ENCODE measurements at places on chromosomes 4 and X.

- no peak for DNase-seq
Measured at GRCh38 chr4:1031956-1032795, 20.8 kb downstream of the FGFRL1 start.

- DNase-seq, result no peak
Measured at GRCh38 chr4:111127841-111128240, 505.0 kb upstream of the PITX2 start.

DNA sequence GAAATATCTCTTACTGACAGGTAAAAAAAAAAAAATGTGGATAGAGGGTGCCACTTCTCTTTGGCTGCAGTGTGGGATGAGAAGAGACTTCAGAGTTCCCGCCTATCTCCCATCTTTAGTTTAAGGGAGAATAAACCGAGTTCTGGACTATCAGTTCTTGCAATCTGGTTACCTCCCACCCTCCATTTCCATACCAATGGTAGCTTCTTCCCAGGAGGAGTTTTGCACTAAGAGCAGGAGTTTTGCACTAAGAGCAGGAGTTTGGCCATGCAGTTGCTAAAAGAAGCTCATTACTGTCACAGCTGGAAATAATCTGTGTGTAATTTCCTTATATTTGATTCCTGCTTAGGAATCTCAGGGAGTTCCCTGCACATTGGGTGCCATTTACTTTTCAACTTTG is 10.8 kb upstream of the GUCY1B1 start:
- no peak for DNase-seq

DNA sequence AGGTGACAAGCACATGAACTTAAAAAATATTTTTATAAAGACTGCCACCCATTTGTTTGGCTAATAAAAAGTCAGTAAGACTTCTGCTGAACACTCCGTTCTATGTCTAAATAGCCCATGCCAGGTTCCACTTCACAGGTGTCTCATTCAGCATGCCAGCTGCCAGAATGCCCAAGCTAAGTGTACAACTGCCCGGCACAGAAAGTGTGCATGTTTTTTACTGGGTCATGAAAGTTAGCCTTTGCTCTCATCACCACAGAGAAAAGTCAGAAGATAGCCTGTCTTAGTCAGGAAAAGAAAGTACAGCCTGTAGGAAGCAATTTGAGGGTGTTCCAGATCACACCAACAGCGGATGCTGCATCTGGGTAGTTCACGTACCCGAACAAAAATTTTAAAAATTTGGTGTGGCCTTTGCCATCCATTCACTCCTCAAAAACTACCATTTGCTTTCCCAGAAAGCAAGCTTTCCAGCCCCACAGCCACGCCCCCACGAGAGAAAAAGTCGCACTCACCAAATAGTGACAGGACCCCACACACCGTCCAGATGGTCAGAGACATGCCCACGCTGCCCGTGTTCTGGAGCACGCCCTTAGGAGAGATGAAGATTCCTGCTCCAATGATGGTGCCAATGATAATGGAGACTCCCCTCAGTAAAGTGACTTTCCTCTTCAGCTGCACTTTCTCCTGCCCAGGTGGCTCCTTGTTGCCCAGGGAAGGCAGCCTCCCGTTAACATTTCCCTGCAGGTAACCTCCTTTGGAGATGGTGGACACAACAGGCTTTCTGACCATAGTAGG is 671 bp downstream of the SLC7A11 start:
- no peak for DNase-seq

GRCh38 chrX:13188731-13189309 is 131.0 kb downstream of the ATXN3L start:
- DNase-seq, result no peak

GRCh38 chrX:1212532-1212931 is at the start of gene CRLF2:
CRLF2 (minus strand) TSS chrX:1212649; CDS start chrX:1212634, 15 bp downstream.
- DNase-seq, result no peak

GRCh38 chrX:36241397-36241796 is 321.9 kb downstream of the CFAP47 start:
- DNase-seq, result no peak

DNA sequence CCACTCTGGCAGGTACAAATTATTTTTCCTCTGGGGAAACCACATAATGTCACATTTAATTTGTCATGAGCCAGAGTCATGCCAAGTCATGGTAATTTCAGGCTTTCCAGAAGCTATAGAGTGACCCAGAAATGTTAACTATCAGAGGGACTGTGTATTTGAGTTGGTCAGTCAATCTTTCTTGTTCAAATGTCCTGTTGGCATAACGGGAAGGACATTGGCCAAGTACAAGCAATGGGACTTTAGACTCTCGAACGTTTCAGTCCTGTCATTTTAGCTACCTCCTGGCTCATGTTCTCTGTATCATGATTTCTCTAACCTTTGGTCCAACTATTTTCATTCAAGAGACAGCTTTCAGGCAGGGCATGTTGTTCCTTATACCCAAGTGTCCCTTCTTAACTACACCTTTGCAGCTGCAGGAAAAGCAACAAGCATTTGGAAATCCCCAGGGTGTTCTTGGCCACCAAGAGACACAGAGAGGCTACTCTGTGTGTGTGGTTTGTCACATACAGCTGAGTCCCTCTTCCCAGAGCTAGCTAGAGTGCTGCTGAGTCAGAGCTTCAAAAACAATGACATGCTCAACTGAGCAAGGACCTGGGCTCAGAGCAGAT is 142.6 kb downstream of the EGF start:
- no peak for DNase-seq

- DNase-seq, result no peak
Measured at GRCh38 chr4:40520533-40520932, 109.1 kb downstream of the RBM47 start.

DNA sequence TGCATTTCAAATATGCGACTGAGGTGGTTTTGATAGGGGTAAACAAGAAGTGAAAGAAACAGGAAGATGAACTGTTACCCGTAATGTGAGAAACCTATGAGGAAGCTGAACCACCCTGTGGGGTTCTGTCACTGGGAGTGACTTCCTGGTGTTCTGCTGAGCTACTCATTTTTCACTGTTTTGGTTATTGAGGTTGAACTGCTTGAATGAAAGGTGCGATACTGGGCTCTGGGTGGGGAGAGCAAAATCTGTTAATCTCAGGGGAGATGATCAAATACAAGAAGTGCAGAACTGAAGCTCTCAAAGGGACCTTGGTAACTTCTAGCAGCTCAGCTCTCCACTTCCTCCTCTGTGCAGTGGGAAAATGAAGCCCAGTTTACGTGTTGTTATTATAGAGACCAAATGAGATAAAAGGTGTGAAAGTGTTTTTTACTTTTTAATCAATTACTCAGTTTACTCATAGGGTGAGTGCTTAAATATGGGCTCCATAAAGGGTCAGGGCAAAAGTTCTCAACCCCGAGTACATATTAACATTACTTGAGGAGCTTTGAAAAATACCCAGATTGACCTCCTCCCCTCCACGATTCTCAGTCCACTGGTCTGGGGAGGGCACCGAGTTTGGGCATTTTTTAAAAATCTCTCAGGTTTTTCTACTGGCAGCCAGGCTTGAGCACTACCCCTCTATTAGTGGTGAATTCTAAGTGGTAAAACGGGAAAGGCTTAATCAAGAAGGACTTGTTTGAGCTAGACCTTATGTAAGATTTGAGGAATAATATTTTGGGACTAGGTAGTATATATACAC is 66.7 kb downstream of the COQ2 start:
- no peak for DNase-seq

DNA sequence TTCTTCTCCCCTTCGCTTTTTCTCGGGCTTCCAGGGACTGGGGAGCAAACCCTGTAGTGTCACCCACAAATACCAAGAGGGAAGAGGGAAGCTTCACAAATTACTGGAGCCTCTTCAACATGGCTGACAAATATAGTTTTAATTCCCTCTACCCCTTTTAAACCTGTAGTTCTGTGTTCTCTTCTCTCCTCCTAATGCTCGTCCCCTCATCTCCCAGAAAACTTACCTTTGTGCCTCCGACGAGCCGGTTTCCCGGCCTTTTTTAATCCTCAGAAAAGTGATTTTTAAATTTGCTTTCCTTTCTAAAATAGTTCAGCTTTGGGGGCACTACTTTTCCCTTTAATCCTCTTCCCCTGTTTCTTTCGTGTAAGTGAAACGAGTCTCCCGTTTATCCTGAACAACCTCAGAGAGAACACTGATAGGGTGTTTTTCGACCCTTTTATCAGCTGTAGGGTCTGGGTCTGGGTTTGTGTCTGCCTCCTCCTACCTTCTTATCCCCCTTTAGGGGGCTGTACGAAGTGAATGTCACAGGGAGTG is 408 bp downstream of the TET2 start:
- no peak for DNase-seq

GRCh38 chr4:188266386-188266785 is 127.1 kb downstream of the TRIML1 start:
- no peak for DNase-seq

GRCh38 chr4:188984518-188984917 is 845.3 kb downstream of the TRIML1 start:
- no peak for DNase-seq

GRCh38 chr4:107603430-107603829 is 116.6 kb downstream of the PAPSS1 start:
- no peak for DNase-seq

DNA sequence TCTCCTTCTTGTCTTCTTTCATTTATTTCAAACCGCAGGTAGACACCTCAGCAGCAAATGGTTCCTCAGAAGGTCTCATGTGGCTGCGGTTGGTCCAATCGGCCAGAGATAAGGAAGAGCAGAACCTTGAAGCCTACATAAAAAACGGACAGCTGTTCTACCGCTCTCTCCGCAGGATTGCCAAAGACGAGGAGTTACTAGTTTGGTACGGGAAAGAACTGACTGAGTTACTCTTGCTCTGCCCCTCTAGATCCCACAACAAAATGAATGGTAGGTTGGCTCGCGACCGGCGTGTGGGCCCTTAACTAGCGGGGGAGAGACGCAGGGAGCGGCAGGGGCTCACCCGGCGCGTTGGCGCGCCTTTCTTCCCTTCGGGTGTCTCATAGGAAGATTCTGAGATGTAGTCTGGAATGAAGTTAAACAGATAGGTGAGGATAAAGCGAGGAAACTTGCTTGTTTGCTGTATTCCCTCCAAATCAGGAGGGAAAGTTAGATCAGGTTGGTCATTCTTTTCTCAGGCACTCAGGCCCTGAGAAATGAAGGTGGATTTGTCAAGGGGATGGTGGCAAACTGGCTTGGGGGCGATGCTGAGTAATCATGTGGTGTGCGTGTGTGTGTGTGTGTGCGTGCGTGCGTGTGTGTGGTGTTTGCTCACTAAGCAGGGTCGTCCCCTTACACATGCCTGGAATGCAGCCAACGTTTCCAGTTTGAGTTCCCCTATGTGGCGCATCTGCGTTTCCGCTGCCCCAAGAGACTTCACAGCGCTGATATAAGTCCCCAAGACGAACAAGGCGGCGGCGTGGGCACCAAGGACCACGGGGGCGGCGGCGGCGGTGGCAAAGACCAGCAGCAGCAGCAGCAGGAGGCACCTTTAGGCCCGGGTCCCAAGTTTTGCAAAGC is 4.2 kb downstream of the PRDM8 start:
- no peak for DNase-seq

GRCh38 chrX:154605566-154605965 is 13.5 kb downstream of the CTAG1B start:
- DNase-seq, result no peak

- no peak for DNase-seq
Measured at GRCh38 chr4:43778187-43778915, 670.3 kb downstream of the KCTD8 start.

DNA sequence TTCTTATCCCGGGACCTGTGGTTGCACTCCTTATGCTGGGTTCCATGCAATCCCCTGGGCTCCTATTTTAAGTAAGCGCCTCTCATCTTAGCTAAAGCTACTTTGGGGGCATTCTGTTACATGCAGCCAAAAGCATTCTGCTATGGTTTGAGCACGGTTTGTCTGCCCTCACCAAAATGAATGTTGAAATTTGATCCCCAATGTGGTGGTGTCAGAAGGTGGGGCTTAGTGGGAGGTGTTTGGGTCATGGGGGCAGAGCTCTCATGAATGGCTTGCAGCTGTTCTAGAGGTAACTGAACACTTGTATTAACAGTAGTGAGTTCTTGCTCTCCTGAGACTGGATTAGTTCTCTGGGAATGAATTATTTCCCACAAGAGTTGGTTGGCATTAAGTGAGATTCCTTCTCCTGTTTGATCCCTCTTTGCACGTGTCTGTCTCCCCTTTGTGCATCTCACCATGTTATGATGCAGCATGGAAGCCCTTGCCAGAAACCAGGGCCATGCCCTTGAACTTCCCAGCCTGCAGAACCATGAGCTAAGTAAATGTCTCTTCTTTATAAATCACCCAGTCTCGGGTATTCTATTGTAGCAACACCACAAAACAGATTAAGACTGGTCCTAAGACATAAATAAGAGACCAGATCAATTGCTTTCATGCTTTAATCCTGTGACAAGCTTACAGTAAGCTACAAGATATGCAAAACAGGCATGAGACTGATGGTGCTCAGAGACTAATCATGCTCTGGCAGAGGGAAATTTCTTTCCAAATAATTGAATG is 141.8 kb downstream of the TSPAN5 start:
- DNase-seq, result no peak

GRCh38 chr4:129136433-129136832 is 40.5 kb downstream of the C4orf33 start:
- DNase-seq, result no peak

GRCh38 chrX:24777660-24778059 is 83.9 kb downstream of the POLA1 start:
- DNase-seq, result no peak

DNA sequence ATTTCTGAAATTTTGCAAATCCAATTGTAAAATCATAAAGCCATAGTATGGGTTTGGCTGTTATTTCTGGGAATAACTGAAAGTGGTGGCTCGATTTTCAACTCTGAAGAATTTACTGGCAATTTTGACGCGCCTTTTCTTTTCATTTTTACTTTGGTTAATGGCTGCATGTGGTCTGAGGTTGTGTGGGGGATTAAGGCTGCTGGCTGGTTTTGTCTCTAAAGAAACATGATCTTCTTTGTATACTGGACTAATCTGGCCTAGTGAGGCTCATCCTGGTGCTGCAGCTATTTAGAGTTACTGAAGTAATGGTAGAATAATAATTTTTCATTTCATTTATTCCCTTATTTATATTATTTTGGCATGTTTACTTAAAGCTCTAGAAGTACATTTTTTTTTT is 164.0 kb downstream of the RNF150 start:
- no peak for DNase-seq

DNA sequence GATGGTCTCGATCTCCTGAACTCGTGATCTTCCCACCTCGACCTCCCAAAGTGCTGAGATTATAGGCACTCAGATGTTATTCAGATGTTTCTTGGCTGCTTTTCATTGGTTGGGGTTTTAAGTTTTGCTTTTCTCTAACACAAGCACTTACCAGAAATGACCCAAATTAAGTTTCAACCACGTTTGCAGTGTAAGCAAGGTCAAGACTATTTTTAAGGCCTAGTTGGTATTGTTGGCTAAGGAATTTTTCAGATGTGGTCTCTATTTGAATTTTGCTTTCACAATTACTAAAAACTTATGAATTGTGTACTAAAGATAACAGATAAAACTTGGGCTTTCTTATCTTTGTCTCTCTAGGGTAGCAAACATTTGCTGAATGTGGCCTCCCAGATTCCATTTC is 1756.9 kb upstream of the TENM3 start:
- no peak for DNase-seq

DNA sequence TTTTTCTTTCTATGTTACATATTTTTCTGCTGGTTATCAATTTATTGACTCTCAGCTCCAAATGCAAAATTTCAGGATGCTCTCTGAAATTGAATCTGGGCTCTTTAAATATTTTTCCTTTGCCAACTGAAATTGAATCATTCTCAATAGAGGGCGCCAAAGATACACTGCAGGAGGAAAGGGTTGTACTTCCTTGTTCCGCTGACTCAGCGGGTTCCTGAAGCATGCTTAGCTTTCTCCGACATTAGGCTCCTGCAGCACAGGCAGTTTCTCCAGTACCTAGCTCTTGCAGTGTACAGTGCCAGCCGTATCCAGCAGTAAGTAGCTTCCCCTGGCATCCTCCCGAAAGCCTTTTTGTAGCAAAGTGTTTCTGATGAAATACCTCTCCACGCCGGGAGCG is 28.8 kb upstream of the CFAP47 start:
- peak; percentile 19 for DNase-seq
